MG63 (cell line): ENCODE measurements at places on chromosomes 11 and 22. TPM values are rescaled to one million over a fixed set of nuclear protein-coding genes. Genes with fewer than 3 reads are reported as not detected.

DNA sequence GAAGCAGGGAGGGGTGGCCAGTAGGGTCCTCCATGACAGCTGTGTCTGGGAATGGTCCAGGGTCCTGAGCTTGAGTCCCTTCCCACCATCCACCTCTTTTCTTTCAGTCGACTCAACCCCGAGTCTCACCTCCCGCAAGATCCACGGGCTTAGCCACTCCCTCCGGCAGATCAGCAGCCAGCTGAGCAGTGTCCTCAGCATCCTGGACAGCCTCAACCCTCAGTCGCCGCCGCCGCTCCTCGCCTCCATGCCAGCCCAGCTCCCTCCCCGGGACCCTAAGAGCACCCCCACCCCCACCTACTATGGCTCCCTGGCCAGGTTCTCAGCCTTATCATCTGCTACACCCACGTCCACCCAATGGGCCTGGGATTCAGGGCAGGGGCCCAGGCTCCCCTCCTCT is 81.9 kb downstream of the CEP164 start:
- no peak for DNase-seq

DNA sequence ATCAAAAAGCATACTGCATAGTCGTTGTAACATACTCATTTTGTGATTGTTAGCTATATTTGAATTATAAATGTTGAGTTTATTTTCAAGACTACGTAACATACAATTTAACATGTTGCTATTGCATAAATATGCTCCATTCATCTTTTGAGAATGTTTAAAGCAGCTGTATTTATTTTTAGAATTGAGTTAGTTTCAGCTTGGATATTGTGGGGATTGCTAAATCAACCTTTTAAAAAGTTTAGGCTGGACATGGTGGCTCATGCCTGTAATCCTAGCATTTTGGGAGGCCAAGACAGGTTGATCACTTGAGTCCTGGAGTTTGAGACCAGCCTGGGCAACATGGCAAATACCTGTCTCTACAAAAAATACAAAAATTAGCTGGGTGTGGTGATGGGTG is 288.1 kb downstream of the DYNC2H1 start:
- DNase-seq: no peak

The FIBIN gene
- total RNA-seq: 2.3 and 3.4 TPM in 2 replicates

- DNase-seq: no peak
These were observed 40.9 kb upstream of the PRR5 start for GRCh38 chr22:44661070-44661469.

DNA sequence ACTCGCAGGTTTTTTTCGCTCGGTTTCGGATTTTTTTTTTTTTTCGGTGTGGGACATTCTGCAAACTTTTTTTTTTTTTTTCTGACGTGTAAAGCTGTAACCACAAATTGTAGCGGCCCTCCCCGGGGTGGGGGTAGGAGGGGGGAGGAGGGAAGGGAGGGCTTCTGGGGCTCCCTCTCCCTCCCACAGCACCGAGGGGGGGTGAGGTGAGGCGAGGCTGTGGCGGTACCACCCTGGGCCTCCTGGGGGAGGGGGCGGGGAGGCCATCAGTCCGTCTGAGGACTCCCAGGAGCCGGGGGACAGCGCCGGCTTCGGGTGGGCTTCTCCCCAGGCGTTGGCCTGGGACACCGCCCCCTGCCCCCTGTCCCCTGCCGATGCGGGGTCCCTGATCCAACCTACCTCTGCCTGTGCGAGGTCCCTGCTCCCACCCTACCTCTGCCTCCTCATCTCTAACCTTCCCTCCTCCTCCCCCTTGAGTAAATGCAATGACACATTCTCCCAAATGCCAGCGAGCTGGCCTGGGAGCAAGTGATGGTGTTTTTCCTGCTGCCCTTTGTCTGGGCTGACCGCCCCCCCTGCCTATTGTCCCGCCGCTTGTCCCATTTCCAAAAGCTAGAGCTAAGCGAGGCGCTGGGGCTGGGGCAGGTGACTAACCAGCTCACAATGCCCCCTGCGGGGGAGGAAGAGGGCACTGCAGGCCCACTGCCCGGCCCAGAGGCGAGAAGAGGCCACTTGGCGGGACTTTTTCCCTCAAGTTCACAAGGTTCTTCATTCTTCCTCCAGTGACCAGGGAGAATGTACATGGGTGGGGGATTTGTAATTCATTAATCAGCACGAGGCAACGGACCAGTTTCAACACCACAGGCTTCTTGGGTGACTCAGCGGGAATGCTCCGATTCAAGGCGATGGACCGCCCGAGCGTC is 511 bp upstream of the CLCF1 start:
- DNase-seq: peak; percentile 99

The TRIM66 gene
- 0.74 and 1.4 TPM in 2 replicates for total RNA-seq

DNA sequence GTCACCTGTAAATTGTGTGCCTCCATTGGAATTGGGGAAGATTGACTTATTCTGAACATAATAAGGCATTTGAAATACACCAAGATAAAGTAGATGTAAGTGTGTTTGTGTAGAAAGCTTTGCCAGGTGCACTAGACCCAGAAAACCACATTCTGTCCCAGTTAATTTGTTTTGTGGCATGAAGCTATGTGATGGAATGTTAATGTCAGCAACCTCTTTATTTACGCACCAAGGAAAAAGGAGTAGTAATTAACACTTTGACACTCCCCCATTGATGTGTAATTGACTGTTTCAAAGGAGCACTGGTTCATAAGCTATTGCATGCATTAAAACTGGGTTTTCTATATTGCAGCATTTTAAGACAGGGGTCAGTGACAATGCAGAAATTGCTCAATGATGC is 14.3 kb downstream of the EIF3M start:
- DNase-seq: no peak

DNA sequence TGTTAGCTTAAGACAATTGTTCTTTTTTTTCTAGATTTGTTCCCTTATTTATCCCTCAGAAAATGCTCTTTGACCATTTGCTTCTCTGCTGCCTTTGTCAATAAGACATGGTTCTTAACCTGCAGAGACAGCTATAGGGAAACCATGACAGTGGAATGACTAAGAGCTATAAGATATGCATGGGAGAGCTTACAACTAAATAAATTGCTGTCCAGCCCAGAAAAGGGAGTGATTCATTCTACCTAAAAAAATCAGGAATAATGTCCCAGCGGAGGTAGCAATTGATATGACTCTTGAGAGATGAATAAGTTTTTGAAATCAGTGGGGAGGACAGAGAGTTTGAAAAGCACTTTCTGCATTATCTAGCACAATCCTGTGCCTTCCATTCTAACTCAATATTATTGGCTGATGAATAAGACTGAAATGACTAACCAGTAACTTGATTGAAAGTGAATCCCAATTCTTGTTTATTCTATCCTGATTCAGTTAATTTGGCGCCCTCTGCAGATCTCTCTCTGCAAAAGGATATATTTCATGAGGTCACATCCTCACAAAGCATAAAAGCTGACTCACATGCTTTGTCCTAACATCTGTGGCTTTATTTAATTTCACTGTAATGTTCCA is 680.5 kb upstream of the API5 start:
- DNase-seq: peak; percentile 18

- DNase-seq: peak; percentile 93
These were observed 109.5 kb downstream of the CCDC81 start for GRCh38 chr11:86483940-86484794.

DNA sequence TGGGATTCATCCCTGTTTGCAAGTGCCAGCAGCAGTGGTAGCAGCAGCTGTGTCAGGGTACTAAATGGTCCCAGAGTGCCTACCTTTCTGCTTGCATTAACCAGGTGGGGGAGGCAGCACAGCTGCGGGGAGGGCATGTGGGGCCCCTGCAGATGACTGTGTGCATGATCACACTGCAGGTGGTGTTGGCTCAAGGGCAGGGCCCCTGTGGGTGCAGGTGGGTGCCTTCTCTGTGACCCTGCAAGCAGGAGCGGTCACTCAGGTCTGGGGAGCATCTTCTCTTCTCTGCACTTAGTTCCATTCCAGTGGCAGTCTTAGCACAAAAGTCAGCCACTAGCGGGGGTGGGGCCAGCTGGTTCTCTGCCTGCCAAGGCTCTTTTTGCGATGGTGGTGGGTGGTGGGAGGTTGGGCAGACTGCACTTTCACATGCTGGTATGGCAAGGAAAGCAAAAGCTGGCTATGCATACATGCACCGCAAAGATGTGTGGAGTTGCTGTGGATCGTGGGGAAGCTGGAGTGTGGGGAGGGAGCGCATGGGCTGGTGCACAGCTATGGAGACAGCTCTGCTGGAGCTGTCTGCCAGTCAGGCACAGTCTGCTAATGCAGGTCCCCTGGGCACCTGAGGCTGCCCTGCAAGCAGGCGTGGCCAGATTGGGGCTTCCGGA is 157.1 kb downstream of the DYNC2H1 start:
- no peak for DNase-seq

DNA sequence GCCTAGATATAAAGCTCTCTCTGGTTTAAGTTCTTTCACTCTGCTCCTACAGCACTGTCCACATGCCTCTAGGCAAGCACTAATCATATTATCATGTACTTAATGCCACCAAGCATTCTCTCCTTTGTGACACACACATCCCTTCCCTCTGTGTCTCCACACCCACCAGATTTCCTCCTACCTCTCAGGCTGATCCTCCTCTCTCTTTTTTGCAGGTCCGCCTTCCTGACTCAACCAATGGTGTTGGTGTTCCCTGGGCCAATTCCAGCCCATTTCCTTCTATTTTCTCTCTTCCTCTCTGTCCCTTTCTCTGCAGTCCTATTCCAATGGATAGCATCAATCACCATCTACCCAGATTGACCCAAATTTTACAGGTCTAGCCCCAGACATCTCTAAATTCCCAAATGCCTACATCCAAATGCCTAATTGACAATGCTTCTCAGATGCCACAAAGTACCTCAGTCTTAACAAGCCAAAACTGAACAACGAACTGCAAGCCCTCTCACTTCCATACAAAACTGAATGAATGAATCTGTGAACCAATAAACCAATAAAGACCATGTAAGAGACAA is 504 bp upstream of the ZNF215 start:
- peak; percentile 38 for DNase-seq

GRCh38 chr11:74019860-74020259 is 11.0 kb upstream of the UCP3 start:
- DNase-seq: peak; percentile 61

- no peak for DNase-seq
These were observed 8.9 kb upstream of the TMEM9B start for GRCh38 chr11:8973121-8973520.

The TMEM191B gene
- total RNA-seq: not detected in 2 replicates

DNA sequence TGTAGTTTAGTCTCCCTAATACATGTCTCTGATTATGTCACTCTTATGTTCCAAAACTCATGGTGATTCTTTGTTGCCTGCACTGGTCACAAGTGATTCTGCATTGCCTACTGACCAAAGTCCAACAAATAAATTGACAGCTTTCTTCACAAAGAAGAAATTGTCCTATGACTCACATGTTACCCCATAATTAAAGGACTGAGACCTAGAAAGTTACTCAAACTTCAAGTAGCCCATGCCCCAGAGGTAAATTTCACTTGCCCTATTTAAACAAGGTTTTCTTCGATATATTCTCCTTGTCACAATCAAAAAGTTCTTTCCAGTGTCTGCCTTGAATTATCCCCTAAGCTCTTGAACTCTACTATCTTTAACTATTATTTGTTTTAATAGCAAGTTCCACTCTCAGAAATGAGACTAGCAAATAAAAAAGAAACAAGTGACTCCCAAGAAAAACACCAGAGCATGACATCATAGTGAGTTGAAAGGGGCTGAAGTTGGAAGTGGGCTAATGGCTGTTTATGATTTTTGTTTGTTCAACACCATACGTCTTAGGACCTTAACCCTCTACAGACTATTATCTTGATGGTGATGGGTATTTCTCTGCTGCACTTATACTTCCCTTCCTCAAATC is 94.5 kb upstream of the BLID start:
- DNase-seq: no peak

DNA sequence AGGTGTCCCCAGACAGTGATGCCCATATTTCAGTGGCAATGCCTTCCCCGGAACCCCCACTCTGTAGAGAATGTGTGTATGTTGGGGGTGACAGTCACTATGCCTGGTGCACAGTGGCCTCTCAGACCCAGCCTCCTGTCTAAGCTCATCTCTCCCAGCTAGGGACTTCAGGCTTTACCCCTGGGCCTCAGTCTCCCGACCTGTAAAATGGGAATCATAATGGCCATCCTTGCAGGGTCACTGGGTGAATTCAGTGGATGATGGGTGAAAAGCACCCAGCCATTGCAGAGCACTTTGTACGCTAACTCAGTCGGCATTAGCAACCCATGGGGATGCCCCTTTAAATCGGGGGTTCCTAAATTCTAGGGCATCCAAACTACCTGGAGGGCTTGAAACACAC is 18.9 kb downstream of the FGF3 start:
- no peak for DNase-seq

GRCh38 chr11:68460741-68461574 is at the start of gene PPP6R3:
TSS of gene PPP6R3 (plus strand) at chr11:68460752. CDS start at chr11:68537665, 76,913 bp downstream.
- no peak for DNase-seq

DNA sequence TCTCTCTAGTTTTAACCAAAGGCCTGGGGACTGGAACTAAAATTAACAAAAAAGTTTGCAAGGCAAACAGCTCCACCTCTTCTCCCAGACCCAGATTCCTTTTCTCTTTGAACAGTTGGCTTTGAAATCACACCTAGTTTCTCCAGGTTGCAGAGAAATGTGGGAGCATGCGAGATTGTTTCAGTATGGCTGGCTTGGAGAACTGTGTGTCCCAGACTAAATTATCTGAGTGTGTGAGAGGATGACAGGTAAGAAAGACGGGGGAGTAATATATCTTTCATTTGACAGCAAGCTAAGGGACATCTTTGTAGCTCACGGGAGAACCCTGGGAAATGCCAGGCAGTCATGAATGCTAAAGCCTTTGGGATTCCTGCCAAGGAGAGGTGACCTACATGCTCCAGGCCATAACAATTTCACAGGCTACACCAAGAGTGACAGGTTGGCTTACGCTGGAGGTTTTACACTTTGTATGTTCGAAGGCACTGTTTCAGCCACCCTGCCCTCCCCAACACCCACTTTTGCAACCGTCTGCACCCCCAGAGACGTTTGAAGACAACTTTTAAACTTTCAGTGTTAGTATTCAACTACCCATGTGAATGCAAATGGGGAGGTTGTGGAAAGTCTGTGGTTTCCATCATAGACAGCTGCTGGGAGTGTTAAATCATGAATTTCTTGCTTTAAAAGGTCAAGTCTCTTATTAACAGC is 109.3 kb upstream of the SNX19 start:
- no peak for DNase-seq

The OLFML1 gene
- not detected in 2 replicates for total RNA-seq

GRCh38 chr11:92642177-92642931 is 327.1 kb upstream of the MTNR1B start:
- peak; percentile 39 for DNase-seq

- DNase-seq: no peak
These were observed 1.2 kb downstream of the ALDH3B1 start for GRCh38 chr11:68011051-68011943.
